ENCODE measurements at places on chromosomes 1 and 21. TPM values are rescaled to one million over a fixed set of nuclear protein-coding genes. Genes with fewer than 3 reads are reported as not detected.

- DNase-seq, result no peak
- no peaks in the 10 kb centered on the region for H3K36me3 ChIP-seq
- H3K27me3 ChIP-seq, result peaks cover 54% of the 10 kb centered on the region
Observed at GRCh38 chr1:37755290-37755689, 9.6 kb downstream of the EPHA10 start.

DNA sequence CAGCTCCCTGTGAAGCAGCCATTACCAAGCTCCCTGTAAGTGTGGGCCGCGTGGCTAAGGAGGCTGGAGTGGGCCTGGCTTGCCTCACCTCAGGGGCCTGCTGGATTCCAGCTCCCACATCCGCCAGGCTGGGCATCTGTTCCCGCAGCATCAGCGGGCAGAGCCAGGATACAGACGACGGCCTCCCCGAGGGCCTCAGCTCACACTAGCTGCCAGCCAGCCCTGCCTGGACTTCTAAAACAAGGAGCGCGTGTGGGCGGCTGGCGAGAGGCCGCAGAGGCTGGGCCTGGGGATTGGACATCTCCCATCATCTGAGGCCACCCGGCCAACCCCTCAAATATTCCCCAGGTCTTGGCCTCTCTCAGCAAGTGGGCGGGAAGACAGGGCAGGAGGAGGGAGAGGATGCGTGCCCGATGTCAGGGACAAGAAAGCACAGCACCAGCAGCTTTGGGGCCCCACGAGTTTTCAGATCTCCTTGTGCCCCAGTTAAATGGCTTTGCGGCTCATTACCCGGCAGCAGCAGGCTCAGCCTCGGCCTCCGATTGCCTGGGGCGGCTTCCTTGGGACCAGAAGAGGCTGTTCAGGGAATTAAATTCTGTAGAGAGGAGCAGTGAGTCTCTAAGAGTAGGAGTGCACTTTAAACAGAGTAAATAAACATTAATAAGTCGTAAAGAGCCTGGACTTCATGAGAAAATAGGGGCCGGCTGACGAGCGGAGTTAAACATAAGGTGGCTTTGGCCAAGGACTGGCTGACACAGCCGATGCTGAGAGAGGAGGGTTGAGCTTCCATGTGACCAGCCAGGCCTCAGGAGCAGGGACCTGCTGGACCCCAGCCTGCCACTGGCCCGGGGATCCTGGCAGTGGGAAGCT is 208.9 kb upstream of the C1orf174 start:
- H3K4me1 ChIP-seq, result no peaks in the 10 kb centered on the region
- H3K27ac ChIP-seq, result no peak overlapping the region
- no peak overlapping the region for H3K4me3 ChIP-seq

The SPAG17 gene
- polyA plus RNA-seq, result not detected

The SYCP1 gene
- not detected for polyA plus RNA-seq

GRCh38 chr21:17925000-17925610 is 105.9 kb upstream of the C21orf91 start:
- no peaks in the 10 kb centered on the region for H3K36me3 ChIP-seq
- peak; percentile 42 for DNase-seq
- H3K27me3 ChIP-seq, result no peaks in the 10 kb centered on the region
- H3K27ac ChIP-seq, result no peak overlapping the region
- no peaks in the 10 kb centered on the region for H3K4me1 ChIP-seq

DNA sequence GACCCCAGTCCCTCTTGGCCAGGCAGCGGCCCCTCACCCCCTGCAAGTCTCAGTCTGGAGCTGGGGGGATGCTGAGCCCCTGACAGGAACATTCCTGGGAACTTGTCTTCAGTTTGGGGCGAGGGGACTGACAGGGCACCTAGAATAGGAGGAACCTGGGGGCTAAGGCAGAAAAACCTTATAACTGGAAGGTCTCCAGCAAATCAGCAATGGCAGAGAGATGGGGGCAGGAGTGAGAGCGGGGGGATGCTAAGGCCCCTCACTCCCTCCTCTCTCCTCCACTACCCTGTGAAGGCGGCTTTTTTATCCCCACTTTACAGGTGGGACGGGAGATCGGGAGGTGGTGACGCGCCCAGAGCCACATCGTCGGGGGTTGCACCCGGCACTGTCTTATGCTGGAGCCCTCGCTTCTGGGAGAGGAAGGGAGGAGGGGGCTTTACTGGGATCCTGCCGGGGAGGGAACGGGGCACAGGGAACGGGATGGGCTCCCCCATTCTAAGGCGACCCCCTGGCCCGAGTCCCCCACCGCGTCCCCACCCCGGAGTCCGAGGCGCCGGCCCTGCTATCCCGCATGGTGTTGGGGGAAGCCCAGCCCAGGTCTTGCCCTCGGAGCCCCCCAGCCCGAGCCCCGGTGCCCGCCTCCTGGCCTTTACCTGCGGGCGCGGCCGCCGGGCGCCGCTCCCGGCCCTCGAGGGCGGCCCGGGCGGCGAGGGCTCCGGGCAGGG is 456 bp downstream of the COL8A2 start:
- no peaks in the 10 kb centered on the region for H3K36me3 ChIP-seq
- H3K4me3 ChIP-seq, result peak overlapping the region; percentile 51
- no peak overlapping the region for H3K27ac ChIP-seq
- no peaks in the 10 kb centered on the region for H3K4me1 ChIP-seq

DNA sequence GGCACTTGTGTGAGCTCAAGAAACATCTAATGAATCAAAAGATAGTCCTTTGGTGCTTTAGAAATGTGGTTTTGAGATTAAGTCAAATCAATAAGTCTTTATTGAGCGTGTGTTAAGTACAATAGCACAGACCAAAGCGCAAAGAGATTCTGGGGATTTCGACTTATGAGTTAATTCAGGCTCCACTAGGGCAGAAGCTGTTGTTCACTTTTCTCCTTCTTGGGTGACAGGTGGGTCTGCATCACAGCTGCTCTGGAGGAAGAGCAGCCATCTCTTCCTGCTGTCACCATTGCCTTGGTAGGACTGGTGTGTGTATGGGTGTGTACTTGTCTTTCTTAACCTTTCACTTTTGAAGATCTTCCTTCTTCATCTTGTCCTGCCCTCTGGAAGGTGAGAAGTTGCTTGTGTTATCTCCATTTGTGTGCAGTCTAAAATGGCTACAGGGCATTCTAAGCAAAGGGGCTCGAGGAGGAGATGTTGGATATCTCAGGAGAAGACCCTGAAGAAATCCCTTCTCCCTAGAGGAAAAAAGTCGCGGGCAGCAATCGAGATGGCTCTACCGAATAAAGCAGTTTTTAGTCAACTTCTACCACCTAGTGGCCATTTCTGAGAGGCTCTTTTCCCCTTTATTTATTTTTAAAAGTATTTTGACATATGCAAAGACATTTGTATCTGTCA is 22.9 kb upstream of the DISC1 start:
- no peak overlapping the region for H3K27ac ChIP-seq
- no peaks in the 10 kb centered on the region for H3K36me3 ChIP-seq
- H3K27me3 ChIP-seq, result no peaks in the 10 kb centered on the region
- H3K4me1 ChIP-seq, result peaks cover 41% of the 10 kb centered on the region
- no peak for DNase-seq
- peak overlapping the region; percentile 48 for H3K4me3 ChIP-seq

The AHCTF1 gene
- polyA plus RNA-seq, result 6.3 TPM

GRCh38 chr21:22224261-22224660 is 1226.1 kb downstream of the NCAM2 start:
- H3K27me3 ChIP-seq, result no peaks in the 10 kb centered on the region
- H3K27ac ChIP-seq, result no peak overlapping the region
- no peak overlapping the region for H3K4me3 ChIP-seq
- DNase-seq, result no peak
- H3K4me1 ChIP-seq, result no peaks in the 10 kb centered on the region

- H3K4me1 ChIP-seq, result no peaks in the 10 kb centered on the region
- H3K27ac ChIP-seq, result peak overlapping the region; percentile 14
- no peaks in the 10 kb centered on the region for H3K27me3 ChIP-seq
- H3K36me3 ChIP-seq, result no peaks in the 10 kb centered on the region
- no peak overlapping the region for H3K4me3 ChIP-seq
Observed at GRCh38 chr1:150529017-150529416, 13.5 kb downstream of the FALEC start.

The NAV1 gene
- 37.6 TPM for polyA plus RNA-seq

DNA sequence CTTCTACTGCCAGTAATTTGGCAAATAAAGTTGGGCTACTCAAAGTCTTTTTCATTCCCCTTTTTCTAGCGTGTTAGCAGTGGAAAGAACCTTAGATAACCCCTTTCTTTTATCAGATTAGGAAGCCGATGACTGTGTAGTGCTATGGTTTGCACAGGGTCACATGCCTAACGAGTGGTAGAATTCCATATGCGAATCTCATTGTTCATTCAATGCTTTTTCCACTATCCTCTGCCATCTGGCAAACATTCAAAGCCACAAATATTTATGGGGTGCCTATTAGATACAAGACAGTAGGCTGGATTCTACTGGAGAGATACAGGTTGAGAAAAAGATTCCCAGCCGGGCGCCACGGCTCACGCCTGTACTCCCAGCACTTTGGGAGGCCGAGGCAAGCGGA is 14.9 kb upstream of the IER5 start:
- no peaks in the 10 kb centered on the region for H3K36me3 ChIP-seq
- H3K27me3 ChIP-seq, result no peaks in the 10 kb centered on the region
- no peak overlapping the region for H3K4me3 ChIP-seq
- DNase-seq, result no peak
- H3K27ac ChIP-seq, result no peak overlapping the region
- no peaks in the 10 kb centered on the region for H3K4me1 ChIP-seq

The ITGB2 gene
- 6.1 TPM for polyA plus RNA-seq

DNA sequence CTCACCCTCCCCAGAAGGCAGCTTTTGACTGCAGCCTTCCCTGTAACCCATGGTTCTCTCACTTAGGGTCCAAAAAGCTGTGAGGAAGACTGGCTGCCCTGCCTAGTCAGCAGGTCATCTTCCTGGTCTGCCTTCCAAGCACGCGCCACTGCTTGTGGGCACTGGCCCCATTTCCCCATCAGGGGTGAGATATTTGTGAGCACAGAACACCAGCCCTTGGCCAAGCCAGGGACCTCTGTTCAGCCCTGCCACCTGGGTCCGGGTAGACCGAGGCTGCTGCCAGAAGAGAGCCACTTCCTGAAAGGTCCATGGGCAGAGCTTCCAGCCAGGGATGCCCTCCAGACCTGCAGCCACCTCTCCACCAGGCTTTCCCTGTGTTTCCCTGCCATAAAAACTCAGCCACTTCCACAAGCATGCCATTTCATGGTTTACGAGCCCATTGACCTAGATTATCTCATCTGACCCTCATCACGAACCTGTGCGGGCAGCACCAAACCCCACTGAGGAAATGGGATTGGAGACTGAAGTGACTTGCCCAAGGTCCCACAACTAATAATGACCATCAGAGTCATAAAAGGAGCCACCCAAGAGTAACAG is 40.5 kb downstream of the GLIS1 start:
- DNase-seq, result no peak
- H3K27me3 ChIP-seq, result no peaks in the 10 kb centered on the region
- no peak overlapping the region for H3K27ac ChIP-seq
- no peaks in the 10 kb centered on the region for H3K36me3 ChIP-seq
- no peaks in the 10 kb centered on the region for H3K4me1 ChIP-seq

- H3K4me1 ChIP-seq, result peaks cover 43% of the 10 kb centered on the region
- no peaks in the 10 kb centered on the region for H3K27me3 ChIP-seq
- peak overlapping the region; percentile 99 for H3K4me3 ChIP-seq
Observed at GRCh38 chr1:112704391-112704933, 2.5 kb downstream of the RHOC start.

- no peak for DNase-seq
- H3K4me3 ChIP-seq, result no peak overlapping the region
Observed at GRCh38 chr1:88311907-88312306, 372.2 kb upstream of the PKN2 start.

The UBE2Q1 gene
- 23.0 TPM for polyA plus RNA-seq

DNA sequence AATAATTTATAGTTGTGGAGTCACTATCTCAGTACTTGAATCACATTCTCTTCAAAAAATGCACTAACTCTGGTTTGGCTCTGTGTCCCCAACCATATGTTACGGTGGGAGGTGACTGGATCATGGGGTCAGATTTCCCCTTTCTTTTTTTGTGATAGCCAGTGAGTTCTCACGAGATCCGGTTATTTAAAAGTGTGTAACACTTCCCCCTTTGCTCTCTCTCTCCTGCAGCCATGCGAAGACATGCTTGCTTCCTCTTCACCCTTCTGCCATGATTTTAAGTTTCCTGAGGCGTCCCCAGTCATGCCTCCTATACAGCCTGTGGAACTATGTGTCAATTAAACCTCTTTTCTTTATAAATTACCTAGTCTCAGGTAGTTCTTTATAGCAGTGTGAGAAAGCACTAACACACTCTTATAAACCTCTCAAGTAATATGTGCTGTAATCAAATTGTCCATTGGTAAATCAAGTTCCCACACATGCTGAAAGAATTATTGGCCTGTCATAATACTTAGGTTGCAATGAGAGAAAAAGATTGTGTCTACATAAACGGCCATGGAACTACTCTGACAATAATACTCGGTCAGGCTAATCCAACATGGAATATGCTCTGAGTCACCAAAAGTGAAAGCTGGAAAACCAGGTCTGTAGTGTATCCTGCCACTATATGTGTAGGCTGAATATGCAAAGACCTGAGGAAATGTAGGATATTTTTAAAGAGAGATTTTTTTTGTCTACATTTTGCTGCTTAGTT is 107.5 kb downstream of the SLC44A5 start:
- H3K4me1 ChIP-seq, result no peaks in the 10 kb centered on the region
- H3K36me3 ChIP-seq, result no peaks in the 10 kb centered on the region
- H3K27ac ChIP-seq, result no peak overlapping the region
- DNase-seq, result no peak
- H3K4me3 ChIP-seq, result no peak overlapping the region
- no peaks in the 10 kb centered on the region for H3K27me3 ChIP-seq

DNA sequence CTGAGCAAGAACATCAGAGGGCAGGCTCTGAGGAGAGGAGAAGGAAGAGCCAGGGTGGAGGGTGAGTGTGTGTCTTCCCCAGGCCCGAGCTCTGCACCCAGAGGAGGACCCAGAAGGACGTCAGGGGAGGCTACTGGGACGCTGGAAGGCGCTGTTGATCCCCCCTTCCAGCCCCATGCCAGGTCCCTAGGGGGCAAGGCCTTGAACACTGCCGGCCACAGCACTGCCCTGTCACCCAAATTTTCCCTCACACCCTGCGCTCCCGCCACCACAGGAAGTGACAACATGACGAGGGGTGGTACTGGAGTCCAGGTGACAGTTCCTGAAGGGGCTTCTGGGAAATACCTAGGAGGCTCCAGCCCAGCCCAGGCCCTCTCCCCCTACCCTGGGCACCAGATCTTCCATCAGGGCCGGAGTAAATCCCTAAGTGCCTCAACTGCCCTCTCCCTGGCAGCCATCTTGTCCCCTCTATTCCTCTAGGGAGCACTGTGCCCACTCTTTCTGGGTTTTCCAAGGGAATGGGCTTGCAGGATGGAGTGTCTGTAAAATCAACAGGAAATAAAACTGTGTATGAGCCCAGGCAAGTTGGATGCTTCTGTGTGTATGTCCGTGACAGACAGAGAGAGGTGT is 17.1 kb downstream of the BCAN start:
- DNase-seq, result no peak
- H3K4me3 ChIP-seq, result no peak overlapping the region
- H3K27ac ChIP-seq, result no peak overlapping the region
- peaks cover 30% of the 10 kb centered on the region for H3K4me1 ChIP-seq
- no peaks in the 10 kb centered on the region for H3K36me3 ChIP-seq
- no peaks in the 10 kb centered on the region for H3K27me3 ChIP-seq
